ENCODE measurements at places on chromosomes 1 and 21.

DNA sequence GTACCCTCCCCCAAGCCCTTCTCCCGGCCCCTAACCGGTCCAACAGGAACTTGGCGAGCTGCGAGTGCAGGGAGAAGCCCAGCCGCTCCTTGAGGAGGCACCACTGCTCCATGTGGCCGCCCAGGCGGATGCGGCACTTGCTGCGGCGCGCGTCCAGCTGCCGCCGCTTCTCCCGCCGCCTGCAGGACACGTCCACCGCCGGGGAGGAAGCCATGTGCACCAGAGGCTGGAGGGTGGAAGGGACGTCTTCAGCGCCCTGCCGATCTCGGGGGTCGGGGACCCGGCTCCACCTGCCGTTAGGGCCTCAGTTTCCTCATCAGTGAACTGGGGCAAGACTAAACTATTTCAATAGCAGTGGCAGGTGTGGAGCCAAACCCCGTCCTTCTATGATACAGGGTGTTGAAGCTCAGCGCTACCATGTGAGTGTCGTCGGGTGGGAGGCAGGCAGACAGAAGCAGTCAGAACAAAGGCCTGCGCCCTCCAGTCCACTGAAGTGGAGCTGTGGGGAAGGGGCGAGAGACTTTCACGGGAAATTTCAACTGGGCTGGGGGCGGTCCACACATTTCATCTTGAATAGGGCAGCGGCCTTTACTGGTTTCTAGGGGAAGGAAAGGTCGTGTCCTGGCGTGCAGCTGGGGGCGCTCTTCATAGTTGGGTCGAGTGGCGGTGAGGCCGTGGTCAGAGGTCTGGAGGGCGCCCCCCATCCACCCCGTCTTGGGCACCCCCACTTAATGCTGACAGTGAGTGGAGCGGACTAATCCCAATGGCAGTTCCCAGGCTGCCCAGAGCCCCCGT lies 592 bp downstream of the ZNF692 start:
- peak; percentile 78 for DNase-seq

- peak; percentile 4 for DNase-seq
Observed at GRCh38 chr1:61754545-61754944, 12.3 kb downstream of the PATJ start.

DNA sequence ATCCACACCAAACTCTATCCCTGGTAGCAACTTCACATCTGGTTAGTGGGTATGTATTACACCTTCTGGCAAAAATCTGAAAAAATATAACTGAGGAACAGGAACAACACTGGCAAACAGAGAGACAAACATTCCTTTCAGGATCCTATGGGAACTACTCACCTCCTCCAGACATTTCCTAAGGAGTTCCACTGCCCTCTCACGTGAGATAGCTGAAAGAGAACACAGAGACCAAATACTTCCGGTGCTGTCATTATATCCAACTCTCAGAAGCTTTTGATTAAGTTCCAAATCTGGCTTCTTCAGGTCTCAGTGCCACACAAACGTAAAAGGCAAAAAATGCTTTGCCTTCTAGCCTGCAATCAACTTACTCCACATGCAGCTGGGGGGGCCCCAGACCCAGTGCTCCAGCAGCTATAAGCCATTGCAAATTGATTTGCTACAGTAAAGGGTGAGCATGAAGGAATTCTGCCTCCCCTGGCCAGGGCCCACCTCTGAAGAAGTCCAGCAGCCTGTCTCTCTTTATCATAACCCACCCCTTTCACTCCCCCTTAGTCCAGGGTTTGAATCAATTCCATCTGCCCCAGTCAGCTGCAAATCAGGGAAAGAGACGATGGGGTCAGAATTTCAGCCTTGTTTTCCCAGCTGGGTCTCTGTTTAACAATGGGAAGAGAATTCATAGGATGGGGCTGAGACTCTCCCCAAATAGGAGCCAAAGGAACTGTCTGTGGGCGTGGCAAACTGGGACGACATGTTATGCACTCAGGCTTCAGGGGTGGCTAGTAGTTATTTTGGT lies 32.2 kb downstream of the TFAP2E start:
- DNase-seq = no peak

DNA sequence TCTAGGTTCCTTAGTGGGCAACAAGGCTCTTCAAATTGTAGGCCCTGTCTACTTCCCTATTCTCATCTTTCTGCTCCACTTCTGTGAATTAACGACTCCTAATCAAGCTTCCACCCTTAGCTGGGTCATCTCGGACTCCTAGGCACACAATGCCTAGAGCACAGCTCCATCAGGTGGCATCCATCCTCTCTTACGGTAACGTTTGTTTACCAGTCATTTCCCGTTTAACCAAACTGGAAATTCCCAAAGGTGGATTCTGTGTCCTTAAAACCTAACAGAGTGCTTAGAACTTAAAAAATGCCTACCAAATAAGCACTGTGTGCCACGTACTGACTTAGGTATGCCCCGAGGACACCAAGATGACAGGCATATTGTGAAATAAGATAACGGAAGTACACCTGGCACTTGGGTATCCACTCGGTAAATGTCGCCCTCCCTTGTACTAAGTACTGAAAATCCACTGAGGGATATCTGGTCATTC lies 1.5 kb downstream of the PARP1 start:
- peak; percentile 23 for DNase-seq

DNA sequence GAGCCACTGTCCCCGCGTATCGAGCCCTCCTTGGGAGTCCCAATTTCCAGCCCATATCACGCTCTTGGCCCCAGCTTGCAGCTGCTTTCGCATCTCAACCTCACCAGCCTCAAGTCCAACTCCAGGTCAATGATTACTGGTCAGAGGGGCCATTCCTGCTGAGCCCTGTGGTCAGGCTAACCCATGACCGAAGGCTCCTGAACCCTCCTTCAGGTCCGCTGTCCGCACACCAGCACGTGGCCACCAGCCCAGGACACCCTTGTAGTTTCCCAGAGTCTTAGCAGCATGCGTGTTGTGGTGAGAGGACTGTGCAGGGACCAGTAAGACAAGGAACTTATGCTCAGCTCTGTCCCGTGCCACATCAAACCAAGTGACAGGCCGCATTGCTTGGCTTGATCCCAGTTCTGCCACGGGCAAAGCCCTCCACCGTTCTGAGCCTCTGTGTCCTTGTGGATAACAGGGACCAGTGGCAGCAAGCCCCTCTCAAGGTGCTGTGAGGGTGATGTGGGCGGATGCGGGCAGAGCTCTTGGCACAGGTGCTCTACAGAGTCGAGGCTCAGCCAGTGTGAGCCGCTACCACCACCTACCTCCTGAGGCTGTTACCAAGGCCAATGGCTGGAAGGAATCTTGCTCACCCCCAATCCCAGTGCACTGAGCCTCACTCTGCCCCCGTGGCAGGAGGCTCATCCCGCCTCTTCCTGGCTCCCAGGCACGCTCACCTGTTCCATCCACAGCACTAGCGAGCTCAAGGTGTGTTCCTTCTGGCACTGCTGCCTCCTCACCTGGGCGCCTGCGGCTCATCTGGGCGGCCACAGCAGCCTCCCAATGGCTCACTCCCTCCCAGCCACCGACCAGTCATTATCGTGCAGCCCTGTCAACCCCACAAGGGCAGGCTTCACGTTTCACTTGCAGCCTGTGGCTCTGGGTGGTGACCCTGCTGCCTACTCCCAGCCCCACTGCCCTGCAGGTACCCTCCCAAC lies 20.4 kb downstream of the KRTAP10-1 start:
- no peak for DNase-seq

- DNase-seq = no peak
Observed at GRCh38 chr1:231684356-231685244, 58.0 kb downstream of the DISC1 start.

- DNase-seq = peak; percentile 57
Observed at GRCh38 chr21:45282283-45283034, 5.2 kb downstream of the POFUT2 start.

DNA sequence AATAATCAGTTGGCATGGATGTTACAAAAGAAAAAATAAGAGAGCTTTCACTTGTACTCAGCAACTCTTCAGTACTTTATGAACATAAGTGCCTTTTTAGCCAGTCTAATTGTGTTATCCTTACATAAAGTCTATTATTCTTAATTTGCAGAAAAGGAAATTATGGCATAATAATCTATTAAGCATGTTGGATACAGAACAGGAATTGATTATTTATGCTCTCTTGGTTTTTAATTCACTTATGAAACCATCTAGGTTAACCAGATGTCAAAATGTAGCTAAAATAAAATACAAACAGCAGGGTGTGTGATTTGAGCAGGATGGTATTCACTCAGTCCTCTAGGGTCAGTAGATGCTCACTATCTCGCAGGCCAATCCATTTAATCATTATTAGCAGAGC lies 79.7 kb downstream of the PLPPR5 start:
- DNase-seq = no peak

GRCh38 chr1:15833069-15833679 lies 14.3 kb upstream of the SPEN start:
- DNase-seq = peak; percentile 70

DNA sequence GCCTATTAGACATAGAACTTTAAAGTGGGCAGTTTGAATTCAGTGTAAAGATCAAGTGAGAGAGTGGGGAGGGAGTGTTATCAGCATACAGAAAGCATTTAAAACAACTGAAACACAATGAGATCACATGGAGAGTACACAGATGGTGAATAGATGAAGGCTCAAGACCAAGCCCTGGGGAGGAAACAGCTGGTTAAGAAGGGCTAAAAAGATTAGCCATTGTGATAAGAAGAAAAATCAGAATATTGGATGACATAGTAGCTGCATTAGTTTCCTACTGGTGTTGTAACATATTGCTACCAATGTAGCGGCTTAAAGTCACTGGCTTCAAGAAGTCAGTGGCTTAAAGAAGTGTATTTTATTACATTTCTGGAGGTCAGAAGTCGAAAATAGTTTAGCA lies 443.4 kb upstream of the RGS18 start:
- DNase-seq = no peak

- no peak for DNase-seq
Observed at GRCh38 chr1:228308085-228308601, 98.5 kb downstream of the TRIM11 start.

GRCh38 chr1:82786883-82787282 lies 986.1 kb downstream of the ADGRL2 start:
- no peak for DNase-seq

GRCh38 chr1:58722414-58722813 lies 22.6 kb upstream of the MYSM1 start:
- DNase-seq = no peak

All from sciatic nerve (tissue), 2 donors.